ENCODE measurements at places on chromosomes 1 and 21.

DNA sequence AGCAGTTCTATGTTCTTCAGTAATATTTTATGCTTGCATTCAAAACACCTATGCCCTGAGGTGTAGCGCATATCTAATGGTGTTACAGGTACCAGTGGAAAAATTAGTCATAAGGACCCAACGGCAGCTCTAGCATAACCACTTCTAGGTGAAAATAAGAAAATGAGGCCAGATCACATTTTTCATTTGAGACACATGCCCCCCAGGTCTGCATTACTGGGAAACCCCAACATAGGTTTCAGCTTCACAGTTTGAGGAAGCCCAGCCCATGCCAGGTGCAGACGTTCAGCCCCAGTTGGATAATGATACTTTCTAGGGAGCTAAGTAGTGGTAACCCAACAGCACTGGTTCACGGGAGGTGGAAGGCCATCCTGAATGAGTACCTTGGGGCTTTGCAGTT lies 129.8 kb downstream of the CNIH3 start:
- no peak for DNase-seq

GRCh38 chr1:180382326-180383115 lies 119.9 kb downstream of the ACBD6 start:
- DNase-seq = no peak

GRCh38 chr1:42886800-42887199 lies 40.4 kb downstream of the ZNF691 start:
- DNase-seq = no peak

GRCh38 chr1:167789501-167789900 lies 67.7 kb downstream of the MPZL1 start:
- no peak for DNase-seq

DNA sequence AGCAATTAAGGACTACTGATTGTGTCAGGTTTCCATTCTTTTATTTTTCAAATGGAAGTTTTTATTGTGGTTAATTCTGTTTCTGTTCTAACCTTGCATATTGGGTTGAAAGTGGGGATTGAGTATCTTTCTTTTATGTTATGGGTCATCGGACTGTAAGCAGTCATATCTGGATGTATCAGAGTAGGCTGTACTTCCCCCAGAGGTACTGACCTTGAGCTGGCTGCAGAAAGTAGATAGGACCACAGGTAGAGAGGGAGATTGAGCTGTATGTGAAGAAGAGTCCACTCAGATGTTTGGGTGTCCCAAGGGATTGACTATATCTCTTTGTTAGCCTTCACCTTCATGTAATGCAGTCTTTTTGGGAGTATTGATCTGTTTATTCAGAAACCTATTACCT lies 20.5 kb upstream of the ALG14 start:
- DNase-seq = no peak

GRCh38 chr1:21680918-21681317 lies 11.8 kb upstream of the RAP1GAP start:
- no peak for DNase-seq

DNA sequence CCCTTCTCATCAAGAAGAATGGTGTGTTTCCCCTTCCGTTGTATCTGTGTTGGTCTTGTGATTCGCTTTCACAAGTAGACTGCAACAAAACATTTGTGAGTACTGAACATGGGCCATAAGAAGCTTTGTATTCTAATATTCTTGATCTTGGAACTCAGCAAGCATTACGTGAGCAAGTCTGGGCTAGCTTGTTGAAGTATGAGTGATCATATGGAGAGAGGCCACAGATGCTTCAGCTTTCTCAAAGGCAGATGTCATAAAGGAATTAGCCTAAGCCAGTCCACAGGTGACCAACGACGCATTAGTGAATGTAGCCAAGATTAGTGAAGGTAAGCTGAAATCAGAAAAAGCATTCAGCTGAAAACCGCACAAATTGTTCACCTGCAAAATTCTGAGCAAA lies 609.6 kb upstream of the NEGR1 start:
- DNase-seq = no peak

GRCh38 chr1:168555508-168556046 lies 11.8 kb upstream of the XCL2 start:
- no peak for DNase-seq

DNA sequence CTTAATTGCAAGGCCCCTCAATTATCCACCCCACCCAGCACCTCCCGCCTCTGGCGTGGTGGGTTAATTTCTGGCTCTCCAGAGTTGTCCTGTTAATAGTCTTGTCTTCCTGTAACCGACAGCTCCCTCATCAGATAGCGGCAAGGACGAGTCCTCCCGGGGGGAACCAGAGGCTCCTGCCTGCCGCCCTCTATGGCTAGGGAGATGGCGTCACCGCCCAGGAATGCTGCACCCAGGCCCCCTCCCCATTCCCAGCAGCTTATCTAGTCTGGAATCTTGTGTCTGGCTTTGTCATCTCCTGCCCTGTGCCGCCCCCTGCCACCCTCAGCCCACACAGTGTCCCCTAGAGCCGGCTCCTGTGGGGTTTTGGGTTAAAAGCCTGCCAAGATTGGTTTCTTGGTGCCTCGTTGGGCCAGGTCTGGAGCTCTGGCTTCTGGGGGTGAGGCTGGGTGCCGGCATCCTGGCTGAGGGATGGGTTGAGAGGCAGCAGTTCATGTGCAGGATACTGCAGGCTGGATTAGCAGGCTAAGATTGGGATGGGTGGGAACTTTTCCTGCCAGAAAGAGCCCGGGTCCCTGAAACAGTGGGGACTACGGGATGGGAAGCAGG lies 48.8 kb downstream of the EDN2 start:
- no peak for DNase-seq

DNA sequence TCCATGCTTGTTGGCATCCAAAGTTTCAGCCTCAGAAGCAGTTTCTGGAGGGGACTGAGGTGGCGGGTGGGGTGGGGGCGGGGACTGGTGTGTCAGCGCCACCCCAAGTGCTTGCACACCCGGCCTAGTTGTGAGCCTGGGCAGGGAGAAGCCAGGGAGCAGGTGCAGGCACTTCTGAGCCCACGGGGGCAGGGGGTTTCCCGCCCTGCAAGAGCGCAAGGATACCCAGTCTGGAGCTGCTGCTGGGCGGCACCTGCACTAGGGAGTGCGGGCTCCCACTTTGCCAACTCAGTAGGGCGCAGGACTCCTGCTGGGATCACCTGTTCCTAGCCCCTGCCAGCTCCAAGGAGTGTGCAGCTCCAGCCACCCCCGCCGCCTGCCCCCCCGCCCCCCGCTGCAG lies 33.5 kb downstream of the MAGI3 start:
- no peak for DNase-seq

DNA sequence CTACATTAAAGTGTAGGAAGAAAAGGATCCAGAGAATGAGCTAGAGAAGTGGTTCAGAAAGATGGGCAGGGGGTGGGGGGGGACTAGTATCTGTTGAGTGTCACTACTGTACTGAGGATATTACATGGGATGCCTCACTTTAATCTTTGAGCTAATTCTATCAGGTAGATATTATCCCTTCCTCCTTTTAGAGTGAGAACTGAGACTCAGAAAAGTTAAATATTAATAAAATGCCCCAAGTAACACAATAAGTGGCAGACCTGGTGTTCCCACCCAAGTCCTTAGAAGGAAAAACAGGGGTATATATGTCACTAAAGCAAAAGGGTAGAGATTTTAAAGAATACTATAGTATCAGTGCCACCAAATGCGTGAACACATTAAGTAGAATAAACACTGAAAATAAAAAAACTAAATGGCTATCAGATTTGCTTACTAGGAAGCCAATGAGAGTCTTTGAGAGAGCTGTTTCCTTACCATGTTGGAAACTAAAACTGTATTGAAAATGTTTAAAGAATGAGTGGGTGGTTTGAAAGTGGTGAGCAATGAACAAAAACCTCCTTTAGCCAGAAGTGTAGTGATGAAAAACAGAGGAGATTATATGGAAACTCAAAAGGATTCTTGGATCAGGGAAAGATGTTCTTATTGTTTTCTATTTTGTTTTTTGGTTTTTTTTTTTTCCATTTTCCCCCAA lies 230.8 kb downstream of the BARHL2 start:
- DNase-seq = no peak

- no peak for DNase-seq
These were observed 2.8 kb downstream of the FCRL6 start for GRCh38 chr1:159804924-159805323.

GRCh38 chr1:32818804-32819541 lies 1.5 kb downstream of the S100PBP start:
- DNase-seq = no peak

DNA sequence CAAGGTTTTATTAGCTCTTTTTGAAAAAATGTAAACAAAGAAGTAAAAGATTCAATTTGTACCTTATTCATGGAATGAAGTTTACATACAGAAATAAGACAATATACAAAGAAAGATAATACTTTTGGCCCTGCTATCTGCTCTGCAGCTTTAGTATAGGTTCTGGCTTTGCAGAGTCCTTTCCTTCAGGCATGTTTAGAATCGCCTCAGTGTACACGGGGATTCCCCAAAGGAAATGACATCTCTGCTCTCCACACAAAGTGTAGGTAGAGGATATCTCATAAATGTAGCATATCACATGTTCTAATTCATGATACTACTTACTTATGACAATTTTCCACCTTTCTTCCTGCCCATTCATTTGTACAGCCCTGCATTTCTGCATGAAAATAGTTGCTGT lies 222.6 kb upstream of the DPYD start:
- no peak for DNase-seq

- DNase-seq = no peak
These were observed 917.9 kb upstream of the B3GALT2 start for GRCh38 chr1:194104247-194104844.

DNA sequence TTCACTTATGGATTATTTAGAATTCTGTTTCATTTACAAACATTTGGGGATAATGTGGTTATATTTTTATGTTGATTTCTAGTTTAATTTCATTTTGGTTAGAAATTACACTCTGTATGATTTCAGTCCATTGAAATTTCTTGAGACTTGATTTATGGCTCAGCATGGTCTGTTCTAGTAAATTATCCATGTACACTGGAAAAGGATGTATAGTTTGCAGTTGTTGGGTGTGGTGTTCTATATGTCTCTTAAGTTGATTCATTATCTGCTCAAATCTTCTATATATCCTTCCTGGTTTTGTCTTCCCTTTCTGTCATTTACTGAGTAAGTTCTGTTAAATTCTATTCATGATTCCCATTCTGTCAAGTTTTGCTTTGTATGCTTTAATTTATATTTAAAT lies 52.3 kb downstream of the RAP1A start:
- DNase-seq = no peak

DNA sequence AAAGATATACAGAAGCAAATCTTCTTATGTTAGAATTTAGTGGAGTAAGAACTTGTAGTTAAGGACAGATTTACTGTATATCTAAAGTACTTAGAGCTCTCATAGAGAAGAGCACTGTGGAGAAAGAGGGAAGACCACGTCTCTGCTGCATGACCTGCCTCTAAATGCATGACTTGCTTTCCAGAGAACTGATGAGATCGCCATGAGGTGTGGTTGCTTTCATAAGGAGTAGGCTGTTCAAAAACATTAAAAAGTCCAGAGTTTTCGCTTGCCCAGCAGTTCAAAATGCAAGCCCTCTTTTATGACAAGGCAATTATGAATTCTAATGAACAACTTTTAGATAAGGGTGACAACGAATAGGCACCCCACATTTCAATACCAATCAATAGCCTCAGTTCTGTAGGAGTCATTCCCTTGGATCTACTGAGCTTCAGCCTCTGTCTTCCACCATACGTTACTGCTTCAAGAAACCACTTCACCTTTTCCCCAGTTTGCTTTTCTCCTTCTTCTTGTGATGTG lies 24.9 kb downstream of the SLC30A10 start:
- no peak for DNase-seq

DNA sequence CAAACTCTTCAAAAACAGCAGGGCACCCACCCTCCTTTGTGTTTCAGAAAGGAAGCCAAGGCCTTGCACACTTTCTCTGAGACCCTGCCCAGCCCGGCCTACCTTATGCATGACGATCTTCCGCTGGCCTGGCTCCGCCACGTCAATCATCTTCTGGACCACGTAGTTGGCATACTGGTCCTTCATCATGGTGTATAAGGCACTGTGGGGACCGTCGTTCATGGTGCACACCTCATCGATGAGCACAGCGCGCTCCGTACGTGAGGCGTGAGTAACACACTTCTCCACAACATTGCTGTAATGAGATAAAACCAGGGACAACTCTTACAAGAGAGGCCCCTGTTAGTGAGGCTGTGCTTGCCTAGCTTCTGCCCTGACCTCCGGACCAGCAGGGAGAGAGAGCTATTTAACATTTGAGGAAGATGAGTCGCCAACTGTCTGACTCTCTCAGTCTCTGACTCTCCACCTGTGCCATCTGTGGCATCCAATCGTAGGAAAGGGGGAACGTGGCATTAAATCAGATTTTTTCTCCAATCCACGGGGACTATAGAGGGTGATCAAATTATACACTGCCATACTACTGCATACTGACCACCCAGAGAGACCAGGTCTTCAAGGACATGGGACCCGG lies 28.1 kb upstream of the SDC3 start:
- DNase-seq = no peak

- DNase-seq = peak; percentile 71
These were observed 4.1 kb downstream of the OLFML3 start for GRCh38 chr1:113983391-113983790.

Data from NCI-H1694 treated with DMSO at 0.1 percent for 48 hours (cell line).